D721Med (cell line): ENCODE measurements at places on chromosomes 3 and 15.

DNA sequence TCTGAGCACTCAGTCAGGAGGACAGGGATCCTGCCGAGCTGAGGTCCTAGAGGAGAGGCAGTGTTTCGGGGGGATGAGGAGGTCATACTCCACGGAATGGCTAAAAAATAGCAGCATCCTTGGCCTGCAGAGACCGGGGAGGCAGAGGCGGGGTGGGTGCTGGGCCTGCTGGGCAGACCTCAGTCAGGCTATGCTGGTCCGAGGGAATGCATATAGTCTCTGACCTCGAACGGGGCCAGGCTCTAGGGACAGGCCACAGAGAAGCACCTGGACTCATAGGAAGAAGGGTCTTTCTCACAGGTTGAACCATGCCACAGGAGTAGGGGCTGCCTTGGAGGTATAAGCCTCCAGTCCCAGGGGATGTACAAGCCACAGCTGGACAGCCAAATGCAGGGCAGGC lies 14.0 kb upstream of the SKIC8 start:
- DNase-seq, result no peak

DNA sequence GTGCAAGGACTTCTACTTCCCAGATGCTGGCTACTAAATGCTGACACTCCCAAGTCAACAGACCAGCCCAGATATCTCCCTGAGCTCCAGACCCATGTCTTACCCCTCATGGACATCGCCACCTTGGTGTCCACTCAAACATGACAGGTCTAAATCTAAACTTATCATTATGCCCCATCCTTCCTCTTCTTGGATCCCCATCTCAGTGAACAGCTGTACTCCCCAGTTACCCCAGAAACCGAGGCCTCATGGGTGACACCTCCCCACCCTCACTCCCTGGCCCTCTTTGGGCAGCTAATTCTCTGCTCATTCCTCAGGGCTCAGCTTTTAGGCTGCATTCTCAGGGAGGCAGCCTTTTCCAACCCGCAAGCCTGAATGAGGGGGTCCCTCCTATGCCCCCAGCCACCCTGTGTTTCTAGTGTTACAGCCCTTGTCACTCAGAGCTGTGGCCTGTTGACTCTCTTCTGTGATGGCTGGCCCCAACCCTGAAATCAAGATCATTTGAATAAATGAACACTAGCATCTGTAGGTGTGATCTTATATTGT lies 5.4 kb downstream of the EHD4 start:
- DNase-seq, result no peak

DNA sequence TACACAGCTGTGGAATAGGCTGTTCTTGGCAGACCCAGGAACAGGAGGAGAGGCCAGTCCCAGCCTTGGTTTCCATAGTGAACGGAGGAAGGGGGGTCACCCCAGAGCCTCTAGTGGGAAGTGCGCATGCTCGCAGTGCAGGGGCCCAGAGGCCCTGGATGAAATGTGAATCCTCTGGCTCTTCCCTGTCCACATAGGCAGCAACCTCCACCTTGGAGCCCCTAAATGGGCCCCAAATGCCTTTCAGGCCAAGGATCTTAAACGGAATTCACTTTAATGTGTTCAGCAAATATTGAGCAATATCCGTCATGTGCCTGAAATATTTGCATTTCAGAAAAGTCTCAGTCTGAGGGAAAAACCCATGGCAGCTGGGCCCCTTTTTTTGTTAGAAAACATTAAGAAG lies 3.3 kb upstream of the NDN start:
- DNase-seq, result no peak

- DNase-seq, result no peak
Measured at GRCh38 chr15:33846862-33847261, 121.4 kb upstream of the CHRM5 start.

- peak; percentile 57 for DNase-seq
Measured at GRCh38 chr3:72887705-72888545, at the start of gene GXYLT2. Gene GXYLT2 (plus strand): TSS chr3:72888046. CDS start chr3:72888234, 188 bp downstream.

- no peak for DNase-seq
Measured at GRCh38 chr3:189862385-189862998, 231.3 kb downstream of the TP63 start.

- DNase-seq, result no peak
Measured at GRCh38 chr15:29937956-29938355, 115.7 kb upstream of the TJP1 start.

- peak; percentile 93 for DNase-seq
Measured at GRCh38 chr15:42548249-42549031, at the start of the genes HAUS2 and LRRC57. Gene HAUS2 (plus strand): TSS chr15:42548838. CDS start chr15:42548873, 35 bp downstream. Gene LRRC57 (minus strand): TSS chr15:42548793. CDS start chr15:42548434, 359 bp downstream.

DNA sequence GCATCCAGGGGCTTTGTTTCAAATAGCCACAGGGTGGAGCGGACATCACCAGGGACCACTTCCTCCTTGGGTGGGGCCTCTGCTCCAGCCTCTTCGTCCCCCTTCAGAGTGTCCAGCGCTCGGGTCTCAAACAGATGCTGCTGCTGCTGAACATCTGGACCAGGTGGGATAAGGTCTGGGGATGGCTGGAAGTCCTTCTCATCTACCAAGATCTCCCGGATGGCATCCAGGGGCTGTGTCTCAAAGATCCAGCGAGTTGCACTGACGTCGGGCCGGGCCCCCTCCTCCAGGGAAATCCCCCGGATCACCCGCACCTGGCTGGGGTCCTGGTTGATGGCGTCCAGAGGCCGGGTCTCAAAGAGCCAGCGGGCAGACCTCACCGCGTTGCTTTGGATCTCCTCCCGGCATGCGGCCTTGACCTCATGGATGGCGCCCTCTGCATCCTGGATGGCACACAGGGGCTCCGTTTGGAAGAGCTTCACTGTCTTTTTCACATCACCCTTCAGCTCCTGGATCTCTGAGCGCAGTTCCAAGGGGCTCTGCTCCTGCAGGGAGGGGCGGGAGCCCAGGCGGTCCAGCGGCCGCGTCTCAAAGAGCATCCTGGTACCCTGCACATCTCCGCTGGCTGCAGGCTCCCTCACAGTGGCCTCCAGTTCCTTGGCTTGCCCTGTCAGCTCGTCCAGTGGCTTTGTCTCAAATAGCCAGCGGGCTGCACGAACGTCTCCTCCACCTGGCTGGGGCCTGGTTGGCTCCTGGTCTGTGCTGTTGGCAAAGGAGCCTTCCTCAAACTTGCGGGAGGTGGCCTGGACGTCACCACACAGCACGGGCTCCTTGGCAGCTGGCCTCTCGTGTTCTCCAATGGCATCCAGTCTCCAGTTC lies 3.9 kb downstream of the XIRP1 start:
- no peak for DNase-seq

DNA sequence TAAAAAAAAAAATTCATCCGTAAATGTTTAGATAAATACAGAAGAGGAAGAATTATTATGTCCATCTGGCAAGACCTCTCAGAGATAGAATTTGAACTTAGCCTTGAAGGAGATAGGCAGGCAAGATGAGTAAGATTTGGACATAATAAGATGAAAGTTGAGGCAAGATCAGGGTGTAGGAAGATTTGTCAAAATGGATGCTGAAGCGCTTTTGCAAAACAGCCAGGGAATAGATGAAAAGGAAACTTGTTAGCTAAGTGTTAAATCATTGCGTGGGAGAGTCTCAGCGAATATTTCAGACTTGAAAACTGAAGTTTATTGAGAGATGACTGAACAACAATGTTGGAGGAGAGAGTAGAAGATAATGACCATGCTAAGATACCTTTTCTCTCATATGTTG lies 7.2 kb downstream of the BRK1 start:
- no peak for DNase-seq

DNA sequence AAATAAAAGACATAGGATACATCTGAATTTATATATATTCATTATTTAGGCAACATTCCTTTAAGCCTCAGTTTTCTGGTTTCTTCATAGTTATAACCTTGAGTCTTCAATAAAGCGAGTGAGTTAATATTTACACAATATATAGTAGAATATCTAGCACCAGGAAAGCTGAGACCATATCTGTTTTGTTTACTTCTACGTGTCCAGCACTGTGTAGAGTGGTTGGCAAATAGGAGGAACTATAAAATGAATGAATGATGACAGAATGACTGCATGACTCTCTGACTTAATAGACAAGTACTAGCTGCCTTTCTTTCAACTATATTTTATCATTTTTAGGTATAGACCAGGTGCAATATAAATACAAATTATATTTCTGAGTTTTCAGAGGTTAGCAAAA lies 197.8 kb upstream of the RBMS3 start:
- DNase-seq, result no peak

DNA sequence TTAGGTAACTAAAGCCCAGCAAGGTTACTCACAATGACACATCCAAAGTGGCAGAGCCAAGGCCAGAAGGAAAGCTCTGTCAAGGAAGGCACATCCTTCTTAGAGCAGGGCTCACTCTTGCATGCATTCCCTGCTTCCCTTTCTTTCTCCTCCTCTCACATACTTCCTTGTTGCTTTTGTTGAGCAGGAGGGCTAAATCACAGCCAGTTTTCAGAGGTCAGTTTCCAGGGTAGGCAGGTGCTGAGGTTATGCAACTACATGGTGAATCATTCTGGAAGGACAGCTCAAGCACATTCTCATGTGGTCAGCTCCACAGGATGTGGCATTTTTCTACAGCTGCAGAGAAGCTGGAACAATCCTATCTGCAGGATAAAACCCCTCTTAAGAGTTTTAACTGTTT lies 275.6 kb downstream of the ZNF621 start:
- no peak for DNase-seq

- DNase-seq, result no peak
Measured at GRCh38 chr3:98108162-98108561, 21.2 kb downstream of the OR5AC2 start.

DNA sequence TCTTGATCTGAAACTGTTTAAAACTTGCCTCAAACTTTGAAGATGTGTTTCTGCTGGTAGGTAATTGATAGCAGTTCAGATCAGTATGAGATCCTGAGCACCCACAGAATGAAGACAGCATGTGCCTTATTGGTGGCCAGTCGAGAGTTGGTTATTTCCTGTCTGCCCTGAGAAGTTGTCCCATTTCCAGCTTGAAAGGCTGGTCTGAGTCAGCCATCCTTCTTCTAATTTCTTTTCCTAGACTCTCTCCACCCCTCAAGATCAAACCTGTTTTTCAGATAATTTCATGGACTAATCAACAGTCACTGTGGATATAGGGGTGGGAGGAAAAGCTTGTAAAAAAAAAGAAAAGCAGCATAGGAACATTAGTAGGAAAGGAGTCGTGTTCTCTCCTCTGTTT lies 464.4 kb downstream of the FOXP1 start:
- DNase-seq, result no peak

- DNase-seq, result no peak
Measured at GRCh38 chr3:17580901-17581300, 161.5 kb downstream of the TBC1D5 start.

- no peak for DNase-seq
Measured at GRCh38 chr15:50117431-50118027, 1.5 kb downstream of the ATP8B4 start.

DNA sequence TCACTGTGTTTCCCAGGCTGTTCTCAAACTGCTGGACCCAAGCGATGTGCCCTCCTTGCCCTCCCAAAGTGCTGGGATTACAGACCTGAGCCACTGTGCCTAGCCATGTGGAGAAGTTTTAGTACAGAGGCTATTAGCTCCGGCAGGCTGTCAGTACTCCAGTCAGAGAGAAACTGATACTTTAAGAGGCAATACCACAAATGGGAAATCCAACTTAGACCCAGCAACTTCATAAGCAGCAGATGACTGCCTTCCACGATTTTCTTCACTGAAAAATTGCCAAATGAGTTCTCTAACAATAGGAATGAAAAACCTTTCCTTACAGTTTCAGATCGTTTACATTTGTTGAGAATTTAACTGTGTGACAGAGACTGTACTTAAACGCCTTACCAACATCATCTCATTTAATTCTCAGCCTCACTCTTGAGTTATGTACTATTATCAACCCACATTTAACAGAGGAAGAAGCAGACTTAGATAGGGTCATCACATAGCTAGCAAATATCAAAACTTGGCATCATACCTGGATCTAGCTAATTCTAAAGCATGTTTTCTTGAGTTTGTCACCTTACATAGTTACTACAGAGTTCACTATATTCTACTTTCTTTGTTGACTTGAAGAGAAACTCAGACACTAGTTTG lies 127.4 kb downstream of the TCF12 start:
- DNase-seq, result no peak

DNA sequence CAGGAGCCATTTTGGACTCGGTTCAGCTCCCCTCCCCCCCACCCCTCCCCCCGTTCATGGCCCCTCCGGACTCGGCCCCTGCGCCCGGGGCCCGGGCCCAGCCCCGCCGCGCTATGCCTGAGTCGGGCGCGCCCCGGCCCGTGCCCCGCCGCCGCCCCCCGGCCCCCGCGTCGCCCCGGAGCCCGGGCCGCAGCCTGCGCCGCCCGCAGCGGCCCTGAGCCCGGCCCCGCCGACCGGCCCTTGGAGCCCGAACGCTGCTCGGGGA lies 155 bp downstream of the ACVR2B start:
- DNase-seq, result no peak

DNA sequence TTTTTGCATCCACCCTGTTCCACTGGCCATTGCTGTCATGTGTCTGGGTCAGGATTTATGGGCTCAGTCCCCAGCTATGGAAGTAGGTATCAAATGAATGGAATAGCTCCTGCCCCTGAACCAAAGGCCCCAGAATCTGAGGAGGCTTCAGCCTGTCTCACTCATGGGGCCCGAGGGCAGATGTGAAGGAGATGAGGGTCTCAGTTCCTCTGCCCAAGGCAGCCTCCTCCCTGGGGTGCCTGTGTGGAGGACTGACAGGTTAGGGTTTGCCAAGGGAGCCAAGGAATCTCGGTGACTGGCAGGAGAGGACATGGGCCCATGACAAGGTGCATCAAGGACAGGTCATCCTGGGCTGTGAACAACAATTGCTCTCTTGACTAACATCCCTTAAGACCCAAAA lies 70.4 kb downstream of the CPN2 start:
- no peak for DNase-seq

- DNase-seq, result no peak
Measured at GRCh38 chr15:60400944-60401343, 3.2 kb upstream of the ANXA2 start.

DNA sequence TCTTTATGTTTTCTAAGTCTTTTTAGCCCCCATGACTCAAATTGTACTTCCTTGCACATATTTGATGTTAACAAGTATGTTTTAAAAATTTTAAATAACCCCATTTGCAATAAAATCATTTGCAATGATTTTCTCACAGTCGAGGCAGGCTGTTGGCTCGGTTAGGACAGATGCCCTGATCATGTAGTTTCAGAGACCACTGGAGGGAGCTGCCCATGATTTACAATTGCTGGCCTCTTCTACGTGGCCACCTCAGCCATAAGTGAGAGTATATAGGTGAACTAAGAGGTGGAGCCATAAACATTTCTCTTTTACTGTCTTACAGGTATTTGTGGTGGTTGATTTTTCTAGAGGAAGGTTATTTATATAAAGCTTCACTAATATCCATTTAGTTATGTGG lies 1.7 kb downstream of the DTWD1 start:
- no peak for DNase-seq

DNA sequence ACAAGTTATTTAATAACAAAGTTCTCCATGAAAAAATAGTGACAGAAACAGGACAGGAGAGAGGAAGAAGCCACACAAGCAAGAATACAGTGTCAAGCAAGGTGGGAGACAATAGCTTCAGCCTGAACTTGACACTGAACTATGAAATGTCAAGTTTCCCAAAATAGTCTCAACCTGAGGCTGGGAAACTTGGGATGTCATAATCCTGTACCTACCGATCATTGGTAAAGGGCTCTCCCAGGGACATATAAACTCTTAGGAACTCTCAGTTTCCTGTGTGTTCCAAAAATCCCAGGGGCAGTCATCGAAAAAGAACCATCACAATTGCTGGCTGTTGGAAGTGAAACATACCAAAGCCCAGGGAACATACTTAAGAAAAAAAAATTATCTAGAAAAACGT lies 211.6 kb downstream of the P3H2 start:
- no peak for DNase-seq

- DNase-seq, result no peak
Measured at GRCh38 chr3:121768452-121768851, 18.9 kb upstream of the GOLGB1 start.
